AG04450 (cell line): ENCODE measurements at places on chromosomes 5 and 9. TPM values are rescaled to one million over a fixed set of nuclear protein-coding genes. Genes with fewer than 3 reads are reported as not detected.

- DNase-seq = no peak
Observed at GRCh38 chr5:81425569-81425968, 31.6 kb upstream of the ACOT12 start.

CFAP90 gene
- polyA plus RNA-seq = 0.09 and 0.10 TPM in 2 replicates

GRCh38 chr5:79546782-79547428, 33.0 kb upstream of the HOMER1 start:
- peak; percentile 55 for DNase-seq

GRCh38 chr5:8396246-8396645, 527.3 kb downstream of the MTRR start:
- no peak for DNase-seq

- no peak for DNase-seq
Observed at GRCh38 chr5:109155625-109156024, 254.1 kb downstream of the PJA2 start.

RARS1 gene
- polyA plus RNA-seq = 112 and 147 TPM in 2 replicates

DNA sequence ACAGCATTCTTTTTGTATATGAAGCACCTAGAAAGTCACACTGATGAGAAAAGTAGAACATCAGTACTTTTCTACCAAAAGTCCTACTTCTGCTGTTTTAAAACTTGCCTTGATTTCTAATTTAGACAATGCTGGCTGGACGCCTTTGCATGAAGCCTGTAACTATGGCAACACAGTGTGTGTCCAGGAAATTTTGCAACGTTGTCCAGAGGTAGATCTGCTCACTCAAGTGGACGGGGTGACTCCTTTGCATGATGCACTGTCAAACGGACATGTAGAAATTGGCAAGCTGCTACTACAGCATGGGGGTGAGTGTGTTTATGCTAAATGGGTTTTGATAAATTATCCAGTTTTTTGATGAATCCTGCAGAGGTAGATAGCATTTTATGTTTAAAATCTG, 73.5 kb downstream of the SLF1 start:
- no peak for DNase-seq

C5orf52 gene
- not detected in 2 replicates for polyA plus RNA-seq

GRCh38 chr5:39113354-39113953, 39.3 kb upstream of the RICTOR start:
- DNase-seq = no peak

DNA sequence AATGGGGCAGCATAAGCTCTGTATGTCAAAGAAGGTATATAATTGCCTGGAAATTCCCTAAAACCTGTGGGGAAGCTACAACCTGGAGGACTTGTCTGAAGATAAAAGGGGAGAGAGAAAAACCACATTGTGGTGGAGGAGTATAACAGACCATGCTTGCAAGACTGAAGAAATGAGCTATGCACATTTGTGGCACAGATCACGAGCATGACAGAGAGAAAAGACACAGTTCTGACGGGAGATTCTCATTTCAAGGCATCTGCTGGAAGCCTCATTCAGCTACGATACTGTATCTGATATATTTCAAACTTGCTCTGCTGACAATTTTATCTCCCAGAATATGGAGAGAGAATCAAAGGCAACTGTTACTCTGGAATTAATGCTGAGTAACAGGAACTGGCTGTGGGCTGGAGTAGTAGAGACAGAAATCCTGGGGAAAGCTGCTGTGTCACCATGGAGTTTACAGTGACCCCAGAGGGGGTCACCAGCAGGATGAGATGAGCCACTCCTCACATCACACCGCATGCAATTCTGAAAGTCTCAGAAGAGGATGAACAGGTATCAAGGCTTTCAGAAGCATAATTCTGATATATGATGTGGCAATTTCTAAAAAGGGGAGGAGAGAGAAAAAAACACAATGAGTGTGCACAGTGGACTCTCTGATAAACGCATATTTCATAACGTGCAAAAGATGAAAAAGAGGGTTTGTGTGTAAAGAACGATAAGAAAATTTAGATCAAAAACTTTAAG, 528.8 kb downstream of the IRX1 start:
- DNase-seq = no peak

GRCh38 chr9:24602693-24603352, 57.1 kb upstream of the IZUMO3 start:
- DNase-seq = no peak

SCGB3A2 gene
- not detected in 2 replicates for polyA plus RNA-seq

DNA sequence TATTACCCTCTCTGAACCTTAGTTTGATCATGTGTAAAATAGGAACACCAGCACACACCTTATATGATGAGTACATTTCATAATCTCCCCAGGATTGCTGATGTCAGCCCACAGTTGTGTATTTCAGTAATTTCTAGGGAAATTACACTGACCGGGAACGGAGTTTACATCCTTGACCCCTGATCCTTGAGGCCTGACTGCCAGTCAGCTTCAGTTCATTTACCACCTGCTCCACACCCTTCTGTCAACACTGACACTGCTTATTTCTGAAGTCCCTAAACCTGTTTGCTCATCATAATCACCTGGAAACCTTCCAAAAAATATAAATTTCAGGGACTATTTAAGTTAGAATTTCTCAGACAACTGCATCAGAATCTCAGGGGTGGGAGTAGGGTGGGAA, 55.3 kb downstream of the ZNF622 start:
- DNase-seq = no peak

GGTA1 gene
- not detected in 2 replicates for polyA plus RNA-seq

WNK2 gene
- polyA plus RNA-seq = not detected in 2 replicates

GRCh38 chr5:139658501-139658927, 10.4 kb downstream of the CXXC5 start:
- no peak for DNase-seq

ARID3C gene
- polyA plus RNA-seq = not detected in 2 replicates

- no peak for DNase-seq
Observed at GRCh38 chr5:170235876-170236864, 3.4 kb downstream of the C5orf58 start.

DNA sequence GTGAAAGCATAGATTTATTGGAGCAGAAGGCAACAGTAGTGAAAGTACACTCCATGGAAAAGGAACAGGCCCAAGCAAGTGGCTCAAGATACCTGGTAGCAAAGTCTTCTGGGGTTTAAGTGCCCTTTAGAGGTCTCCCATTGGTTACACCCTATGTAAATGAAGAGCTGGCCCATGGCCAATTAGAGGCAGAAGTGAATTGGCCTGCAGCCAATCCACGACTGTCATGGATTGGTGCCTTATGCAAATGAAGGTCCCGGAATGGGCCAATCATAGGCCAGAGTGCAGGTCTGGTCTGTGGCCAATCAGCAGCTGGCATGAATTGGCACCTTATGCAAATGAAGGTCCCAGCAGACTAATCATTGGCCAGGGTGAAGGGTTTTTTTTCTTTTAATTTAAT, 64.2 kb upstream of the PCSK5 start:
- no peak for DNase-seq

- no peak for DNase-seq
Observed at GRCh38 chr5:137902408-137903133, 13.3 kb downstream of the PKD2L2 start.

PAEP gene
- not detected in 2 replicates for polyA plus RNA-seq

DNA sequence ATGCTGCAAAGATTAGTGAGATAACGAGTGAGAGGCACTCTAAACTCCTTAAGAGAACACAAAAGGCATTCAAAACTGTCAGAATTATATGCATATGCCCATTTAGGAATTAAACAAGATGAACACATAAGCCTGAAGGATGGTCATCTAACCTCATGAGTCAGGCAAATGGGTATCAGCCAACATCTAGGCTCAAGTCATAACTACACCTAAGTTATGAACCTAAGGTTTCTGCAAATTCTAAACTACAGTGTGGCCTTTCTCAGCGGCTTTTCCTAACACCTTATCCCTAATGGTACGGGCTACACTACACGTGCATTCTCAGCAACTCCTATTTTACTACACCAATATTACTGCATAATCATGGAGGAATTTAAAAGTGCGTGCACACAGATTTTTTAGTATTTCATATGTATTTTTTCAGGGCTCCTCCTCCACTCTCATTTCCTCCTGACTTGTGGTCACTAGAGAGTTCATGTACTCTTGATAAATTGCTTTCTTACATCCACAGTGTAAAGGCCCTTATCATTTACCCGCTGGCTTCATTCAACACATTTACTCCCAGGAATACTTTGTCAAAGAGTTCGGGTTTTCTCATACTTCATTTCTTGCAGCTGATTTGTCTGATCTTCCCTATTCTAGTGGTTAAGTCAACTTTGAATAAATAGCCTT, 316.5 kb downstream of the BNC2 start:
- no peak for DNase-seq

DNA sequence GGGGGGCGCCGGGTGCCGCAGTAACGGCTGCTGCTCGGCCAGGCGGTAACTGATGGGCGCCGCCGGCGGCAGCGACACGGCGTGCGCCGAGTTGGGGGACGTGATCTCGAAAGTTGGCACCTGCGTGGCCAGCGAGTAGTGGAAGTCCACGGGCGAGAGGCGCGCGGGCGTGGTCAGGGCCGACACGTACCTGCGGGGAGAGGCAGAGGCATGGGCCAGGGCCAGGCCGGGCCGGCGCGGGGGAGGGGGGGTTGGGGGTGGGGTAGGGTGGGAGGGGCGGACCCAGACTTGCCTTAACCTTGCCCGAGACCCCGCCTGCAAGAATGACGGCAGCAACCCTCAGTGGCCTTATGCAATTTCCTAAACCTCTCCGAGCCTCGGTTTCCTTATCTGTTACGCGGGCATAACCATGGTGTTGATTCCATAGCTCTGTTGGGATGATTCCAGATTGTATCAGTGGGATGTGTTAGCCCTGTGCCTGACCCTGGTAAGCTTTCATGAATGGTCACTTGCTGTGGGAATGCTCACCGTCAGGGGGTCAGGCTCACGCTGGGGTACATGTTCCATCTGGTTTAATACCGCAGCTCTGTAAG, 53.0 kb downstream of the PSD2 start:
- DNase-seq = no peak

GRCh38 chr9:117697046-117697445, 7.2 kb upstream of the TLR4 start:
- no peak for DNase-seq

- no peak for DNase-seq
Observed at GRCh38 chr5:97044052-97044451, 98.4 kb downstream of the LIX1 start.

TAL2 gene
- not detected in 2 replicates for polyA plus RNA-seq

GRCh38 chr5:111548992-111549649, 36.8 kb upstream of the STARD4 start:
- DNase-seq = no peak

DNA sequence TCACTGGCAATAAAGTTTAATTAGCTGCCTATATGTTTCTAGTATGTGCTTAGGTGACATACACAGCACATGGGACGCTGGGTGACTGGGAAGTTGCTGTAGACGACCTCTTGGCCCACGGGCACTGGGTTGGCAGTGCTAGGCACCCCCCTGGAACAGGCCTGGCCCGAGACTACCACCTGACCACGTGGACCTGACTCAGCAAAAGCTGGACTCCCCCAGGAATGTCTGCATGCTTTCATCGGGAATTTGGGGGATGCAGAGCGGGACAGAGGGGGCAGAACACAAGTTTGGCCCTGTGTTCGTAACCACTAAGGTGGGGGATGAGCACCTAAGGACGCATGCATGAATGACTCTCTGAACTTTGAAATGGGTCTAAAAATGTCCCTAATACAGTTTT, 16.6 kb upstream of the INPP5E start:
- no peak for DNase-seq

BTNL8 gene
- polyA plus RNA-seq = not detected in 2 replicates
